ENCODE measurements at places on chromosomes 5 and 9. TPM values are rescaled to one million over a fixed set of nuclear protein-coding genes. Genes with fewer than 3 reads are reported as not detected.
A peak's percentile ranks its signal among the peaks of the same experiment; 100 is the strongest.

- peak; percentile 47 for DNase-seq
Observed at GRCh38 chr9:129888293-129889121, 53.2 kb downstream of the USP20 start.

GRCh38 chr9:967436-967835 is 9.0 kb upstream of the DMRT3 start:
- DNase-seq: no peak

- no peak for DNase-seq
Observed at GRCh38 chr5:43038496-43038989, 1.6 kb downstream of the ANXA2R start.

GRCh38 chr9:93731963-93732362 is 155.6 kb downstream of the PHF2 start:
- no peak for DNase-seq

IRX1 gene
- total RNA-seq: not detected

DNA sequence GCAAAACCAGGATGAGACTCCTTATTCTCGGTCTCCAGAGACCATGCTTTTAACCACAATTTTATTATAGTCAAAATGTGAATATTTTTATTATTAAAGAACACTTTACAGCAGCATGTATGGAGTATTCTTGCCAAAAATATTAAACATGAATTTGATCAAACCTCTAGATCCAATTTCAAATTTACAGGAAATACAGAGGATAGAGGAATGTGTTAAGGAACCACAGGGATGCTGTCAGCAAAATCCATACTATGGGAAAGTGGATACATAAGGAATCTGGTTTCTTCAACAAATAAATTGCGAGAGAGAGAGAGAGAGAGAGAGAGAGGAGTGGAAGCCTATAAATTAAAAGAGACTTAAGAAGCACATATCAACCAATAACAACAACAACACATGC is 348.2 kb upstream of the NUDT12 start:
- no peak for DNase-seq
